SHP77 treated with DMSO at 0.1 percent for 48 hours (cell line): ENCODE measurements at places on chromosomes 1 and 21.

DNA sequence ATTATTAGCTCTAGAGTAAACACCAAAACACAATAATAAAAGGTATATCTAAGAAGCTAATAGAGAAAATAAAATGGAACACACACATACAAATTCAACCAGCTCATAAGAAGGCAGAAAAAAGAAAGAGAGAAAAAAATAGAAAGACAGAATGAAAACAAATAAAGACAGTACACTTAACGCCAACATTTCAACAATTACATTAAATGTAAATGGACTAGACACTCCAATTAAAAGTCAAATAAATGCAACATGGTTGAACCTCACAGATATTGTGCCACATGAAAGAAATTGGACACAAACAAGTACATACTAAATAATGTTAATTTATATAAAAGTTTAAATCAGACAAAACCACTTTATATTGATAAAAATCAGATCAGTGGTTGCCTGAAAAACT lies 56.0 kb downstream of the SLC44A5 start:
- DNase-seq: no peak

DNA sequence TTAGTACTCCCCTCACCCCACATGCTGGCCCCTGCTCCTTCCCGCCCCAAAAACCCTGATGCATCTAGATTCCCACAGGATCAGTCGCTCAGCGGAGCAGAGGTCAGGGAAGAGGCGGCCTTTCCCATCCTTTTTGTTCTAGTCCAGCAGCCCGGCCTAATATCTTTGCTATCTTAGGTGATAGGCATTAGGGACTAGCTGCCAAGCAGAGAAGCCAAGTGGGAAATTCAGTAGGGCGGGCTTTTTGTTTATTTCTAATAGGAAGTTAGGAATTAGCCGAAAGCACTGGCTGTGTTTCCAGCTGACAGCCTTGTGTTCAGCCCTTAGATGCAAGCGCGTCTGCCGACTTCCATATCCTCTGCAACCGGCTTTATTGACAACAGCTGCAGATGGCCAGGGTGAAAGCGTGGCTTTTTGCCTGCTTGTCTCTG lies 59.0 kb upstream of the BCAR3 start:
- DNase-seq: no peak

DNA sequence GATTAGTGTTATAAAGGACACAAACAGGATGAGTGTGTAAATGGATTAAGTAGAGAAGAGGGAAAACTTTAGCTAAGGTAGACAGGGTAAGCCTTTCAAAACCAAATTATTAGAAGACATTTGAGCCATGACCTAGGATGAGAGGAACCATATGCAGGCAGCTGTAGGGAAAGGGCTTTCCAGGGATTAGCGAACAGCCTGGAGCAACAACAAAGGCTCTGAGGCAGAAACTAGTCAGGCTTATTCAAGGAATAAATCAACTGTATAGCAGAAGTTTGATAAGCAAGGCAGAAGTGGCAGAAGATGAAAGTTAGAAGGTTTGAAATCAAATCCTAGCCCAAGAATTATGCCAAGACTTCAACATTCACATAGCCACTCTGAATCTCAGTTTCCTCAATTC lies 21.3 kb downstream of the AIDA start:
- no peak for DNase-seq

- DNase-seq: no peak
Measured at GRCh38 chr1:90198616-90199332, 203.9 kb downstream of the ZNF326 start.

- DNase-seq: no peak
Measured at GRCh38 chr1:225855503-225856300, 26.5 kb downstream of the TMEM63A start.

DNA sequence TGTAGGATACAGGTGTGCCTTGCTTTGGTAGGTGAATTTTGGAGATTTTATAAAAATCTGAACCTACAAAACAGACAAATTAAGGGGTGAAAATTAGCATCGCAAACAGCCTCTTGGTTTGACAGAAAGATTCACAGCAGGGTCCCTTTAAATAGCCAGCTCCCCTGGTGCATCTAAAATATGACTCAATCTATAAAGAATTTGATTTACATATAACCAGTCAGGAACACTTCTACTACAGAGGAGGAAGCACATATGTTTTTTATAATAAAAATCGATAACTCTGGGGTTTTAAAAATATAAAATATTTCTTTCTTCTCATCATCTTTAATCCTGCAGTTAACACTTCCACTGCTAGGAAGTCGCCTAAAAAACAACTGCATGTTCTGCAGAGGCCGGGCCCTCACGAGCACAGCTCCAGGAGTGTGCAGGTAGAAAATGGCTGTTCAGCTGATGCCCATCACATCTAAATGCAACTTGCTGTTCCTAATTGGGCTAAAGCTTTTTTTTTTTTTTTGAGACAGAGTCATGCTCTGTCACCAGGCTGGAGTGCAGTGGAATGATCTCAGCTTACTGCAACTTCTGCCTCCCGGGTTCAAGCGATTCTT lies 203.4 kb downstream of the HS2ST1 start:
- DNase-seq: no peak

GRCh38 chr1:197472141-197472540 lies 204.1 kb downstream of the CRB1 start:
- DNase-seq: no peak

- DNase-seq: no peak
Measured at GRCh38 chr1:71224741-71225377, 144.0 kb upstream of the ZRANB2 start.

DNA sequence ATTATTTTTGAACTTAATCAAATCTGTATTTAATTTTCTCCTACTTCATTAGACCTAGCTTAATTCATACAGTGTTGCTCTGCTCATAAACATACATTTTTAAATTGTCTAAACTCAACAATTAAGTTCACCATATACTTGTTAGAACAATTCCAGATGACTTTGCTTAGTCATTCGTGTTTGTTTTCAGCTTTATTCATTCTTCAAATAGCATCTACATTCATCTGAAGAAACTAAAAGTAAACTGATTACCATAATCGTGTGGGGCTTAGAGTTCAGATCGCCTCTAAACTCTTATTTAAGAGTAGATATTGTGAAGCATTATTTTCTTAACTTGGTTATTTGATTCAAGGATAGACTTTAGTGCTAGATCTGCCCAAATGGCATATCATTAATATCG lies 34.4 kb downstream of the KLHL20 start:
- no peak for DNase-seq

DNA sequence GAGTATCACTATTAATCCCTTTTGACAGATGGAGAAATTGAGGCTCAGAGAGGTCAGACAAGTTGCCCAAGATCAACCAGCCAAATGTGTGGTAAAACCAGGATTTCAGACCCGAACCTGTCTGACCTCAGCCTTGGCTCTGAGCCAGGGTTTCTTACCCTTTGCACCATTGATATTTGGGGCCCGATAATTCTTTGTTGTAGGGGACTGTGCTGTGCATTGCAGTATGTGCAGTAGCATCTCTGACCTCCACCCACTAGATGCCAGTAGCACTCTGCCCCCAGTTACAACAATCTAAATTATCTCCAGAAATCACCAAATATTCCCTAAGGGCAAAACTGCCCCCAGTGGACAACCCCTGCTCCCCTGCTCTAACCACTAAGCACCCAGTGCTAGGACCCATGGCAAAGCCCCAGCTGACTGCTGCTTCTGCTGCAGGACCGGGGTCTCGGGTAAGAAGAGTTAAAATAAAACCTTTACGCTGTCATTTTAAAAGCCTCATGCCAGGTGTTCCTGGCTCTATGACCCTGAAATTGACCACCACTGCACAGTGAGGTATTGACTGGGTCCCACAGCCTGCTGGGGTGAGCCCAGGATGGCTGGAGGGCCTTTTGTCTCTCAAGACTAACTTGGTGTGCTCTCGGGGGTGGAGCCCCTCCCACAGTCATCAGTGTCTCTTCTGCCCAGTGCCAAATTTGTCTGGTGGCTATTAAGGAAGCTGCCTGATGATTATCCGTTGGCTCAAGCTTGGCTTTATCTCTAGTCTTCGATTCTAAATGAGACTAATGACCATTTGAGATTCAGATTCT lies 5.6 kb upstream of the MAN1C1 start:
- no peak for DNase-seq

DNA sequence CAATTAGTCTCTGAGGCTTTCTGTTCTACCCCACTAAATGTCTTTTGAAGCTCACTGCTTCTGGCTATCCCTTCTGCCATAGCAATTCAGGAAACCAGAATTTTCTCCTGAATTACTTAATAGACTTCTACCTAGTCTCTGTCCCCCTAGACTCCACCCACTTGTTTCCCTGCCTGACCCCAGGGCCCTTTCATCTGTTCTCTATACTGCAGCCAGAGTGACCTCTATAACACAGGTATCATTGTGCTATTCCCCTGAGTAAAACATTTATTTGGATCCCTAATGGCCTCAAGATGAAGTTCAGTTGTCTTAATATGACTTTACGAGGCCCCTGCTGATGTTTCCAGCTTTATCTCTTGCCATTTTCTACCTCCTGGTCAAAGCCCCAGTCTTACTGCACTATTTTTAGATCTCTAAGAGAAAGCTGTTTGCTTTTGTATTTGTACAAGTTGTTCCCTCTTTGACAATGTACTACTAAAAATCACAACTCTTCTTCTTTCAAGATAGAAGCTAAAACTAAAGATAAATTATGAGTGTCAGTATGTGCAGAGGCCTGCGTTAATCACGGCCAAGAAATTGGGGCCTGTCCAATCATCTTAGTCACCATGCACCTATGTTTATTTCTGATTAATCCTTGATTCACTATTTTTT lies 54.5 kb downstream of the ATP1B1 start:
- no peak for DNase-seq

DNA sequence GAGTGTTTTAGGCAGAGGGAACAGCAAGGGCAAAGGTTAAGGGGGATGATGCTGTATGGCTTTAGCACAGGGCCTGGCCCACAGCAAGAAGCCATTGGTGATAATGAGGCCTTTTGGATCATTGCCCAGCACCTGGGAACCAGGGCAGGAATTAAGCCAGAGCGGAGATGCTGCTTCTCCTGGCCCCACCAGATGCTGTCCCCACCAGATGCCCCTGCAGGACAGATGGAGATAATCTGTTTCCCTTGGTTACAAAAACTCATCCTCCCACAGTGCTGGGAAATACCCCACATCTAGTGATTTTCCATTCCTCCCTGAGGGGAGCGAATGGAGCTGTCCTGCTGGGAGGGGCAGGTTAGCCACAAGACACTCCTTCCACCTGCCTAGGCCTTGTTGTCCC lies 18.8 kb downstream of the OPRD1 start:
- DNase-seq: peak; percentile 87

DNA sequence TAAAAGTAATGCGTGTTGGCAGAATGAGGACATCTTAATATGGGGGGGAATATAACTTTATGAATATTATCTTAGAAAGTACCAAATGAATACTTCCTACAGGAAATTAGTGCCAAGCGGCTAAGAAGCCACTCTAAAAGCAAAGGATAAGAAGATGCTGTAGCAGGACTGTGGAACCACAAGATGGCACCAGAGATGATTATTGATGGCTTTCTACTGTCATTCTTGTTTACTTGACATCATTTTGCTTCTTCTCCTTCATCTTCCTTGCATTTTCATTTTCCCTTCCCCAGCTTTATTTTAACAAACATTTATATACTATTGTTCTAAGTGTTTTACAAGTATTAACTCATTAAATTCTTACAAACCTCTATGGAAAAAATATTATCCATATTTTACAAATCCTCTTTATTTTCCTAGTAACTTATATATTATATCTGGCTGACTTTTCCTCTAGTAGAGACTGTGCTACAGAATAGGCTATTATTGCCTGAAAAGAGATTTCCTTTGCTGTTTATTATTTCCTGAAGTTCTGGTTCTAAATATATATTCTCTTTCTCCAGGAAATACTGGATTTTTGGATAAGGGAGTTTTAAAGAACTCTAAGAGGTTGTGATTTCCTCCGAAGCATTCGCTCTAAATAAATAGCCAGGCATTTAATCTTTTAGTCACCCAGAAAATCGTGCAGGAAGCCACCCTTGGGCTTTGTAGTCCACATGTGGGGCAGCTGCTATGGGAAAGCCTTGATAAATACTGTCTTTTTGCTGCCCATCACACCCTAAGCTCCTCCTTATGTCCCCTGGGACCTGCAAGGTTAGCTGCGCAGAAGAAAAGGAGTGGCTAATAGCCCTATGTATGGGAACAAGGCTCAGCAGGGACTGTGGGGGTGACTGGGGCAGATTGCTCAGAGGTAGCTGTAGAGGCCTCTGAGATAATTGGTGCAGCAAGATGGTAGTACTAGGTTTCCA lies 69.8 kb downstream of the TPR start:
- DNase-seq: no peak

DNA sequence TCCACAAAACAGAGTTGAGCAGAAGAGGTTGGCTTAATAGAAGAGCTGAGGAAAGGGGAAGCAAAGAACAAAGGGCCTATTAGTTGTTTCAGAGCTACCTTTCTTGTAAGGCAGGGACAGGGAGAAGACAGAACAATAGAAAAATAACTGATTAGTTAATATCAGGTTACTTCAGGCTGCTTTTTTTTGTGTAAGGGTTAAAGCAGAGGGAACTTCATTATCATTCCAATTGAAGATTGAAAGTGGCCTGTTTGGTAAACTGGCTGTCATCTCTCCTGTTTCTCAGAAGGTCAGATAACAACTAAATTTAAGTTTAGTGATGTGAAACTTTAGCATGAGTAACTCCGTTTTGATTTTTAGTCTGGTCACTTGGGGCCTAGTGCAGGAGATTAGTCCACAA lies 22.3 kb downstream of the CDC42 start:
- DNase-seq: no peak

DNA sequence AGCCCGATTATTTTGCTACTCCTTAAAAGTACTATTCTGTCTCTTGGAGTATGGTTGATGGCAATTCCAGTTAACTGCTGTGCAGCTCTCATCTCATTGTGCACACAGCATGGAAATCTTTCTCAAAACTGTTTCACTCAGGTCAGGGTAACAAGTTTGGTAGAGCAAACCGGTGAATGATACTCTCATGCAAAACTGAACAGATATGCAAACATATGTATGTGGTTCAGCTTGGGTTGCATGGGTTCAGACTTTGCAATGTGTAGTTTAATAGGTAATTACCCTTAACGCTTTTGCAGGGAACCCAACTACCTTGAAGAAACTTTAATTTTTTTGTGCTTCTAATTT lies 2.2 kb downstream of the GADD45A start:
- DNase-seq: no peak

- DNase-seq: no peak
Measured at GRCh38 chr1:83802023-83802422, 196.9 kb downstream of the TTLL7 start.

DNA sequence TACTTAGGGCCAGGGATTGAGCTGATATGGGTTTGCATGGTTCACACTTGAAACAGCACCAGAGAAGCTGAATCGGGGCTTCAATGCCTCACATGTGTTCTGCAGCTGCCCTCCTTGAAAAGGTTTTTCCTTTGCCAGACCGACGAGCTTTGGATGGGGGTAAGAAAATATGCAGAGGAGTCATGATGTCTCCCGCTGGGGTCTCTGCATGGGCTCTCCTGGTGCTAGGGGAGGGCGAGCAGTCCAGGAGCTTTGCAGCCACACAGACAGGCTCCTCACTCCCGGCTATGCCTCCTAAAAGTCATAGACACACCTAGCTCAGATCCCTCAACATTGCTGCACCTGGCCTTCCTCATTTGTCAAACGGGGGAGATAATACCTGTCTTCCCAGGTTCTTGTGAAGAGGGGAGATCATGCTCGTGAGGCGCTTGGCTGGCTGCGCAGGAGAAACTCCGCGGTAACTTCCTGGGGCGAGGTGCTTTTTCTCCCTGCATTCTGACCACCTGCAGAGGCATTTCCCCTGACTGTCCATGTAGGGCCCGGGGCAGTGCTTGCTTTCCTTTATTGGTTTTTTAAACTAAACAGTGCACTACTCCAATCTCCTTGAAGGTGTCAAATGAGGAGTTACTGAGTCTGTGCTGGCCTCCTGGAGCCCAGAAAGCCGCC lies 112.4 kb downstream of the PLXNA2 start:
- no peak for DNase-seq
